Left lung (tissue), 14 donors: ENCODE measurements at places on chromosomes 4 and X. TPM values are rescaled to one million over a fixed set of nuclear protein-coding genes. Genes with fewer than 3 reads are reported as not detected.

DNA sequence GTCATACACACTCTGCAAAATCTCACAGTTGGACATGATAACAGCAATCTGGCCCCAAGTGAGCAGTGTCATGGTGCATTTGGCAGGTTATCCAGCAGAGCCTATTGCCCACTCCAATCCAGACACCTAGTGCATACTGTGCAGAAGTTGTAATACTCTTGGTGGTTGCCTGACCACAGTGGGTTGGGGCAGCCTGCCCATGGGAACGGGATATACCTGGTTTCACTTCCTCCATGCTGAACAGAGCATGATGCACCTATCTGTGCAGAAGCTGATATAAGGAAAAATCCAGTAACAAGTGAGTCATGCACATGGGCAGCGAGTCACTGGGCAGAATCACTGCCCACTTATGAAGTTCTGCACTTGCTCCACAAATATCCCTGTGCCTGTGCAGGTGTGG, 105.3 kb upstream of the IGSF1 start:
- no peak for DNase-seq

The PORCN gene
- 8.1 TPM for polyA plus RNA-seq

The RTL5 gene
- polyA plus RNA-seq, result 25.6 TPM

GRCh38 chr4:165851256-165851655, 21.8 kb upstream of the TLL1 start:
- no peak for DNase-seq

GRCh38 chrX:32937043-32937442, 274.3 kb downstream of the DMD start:
- no peak for DNase-seq

DNA sequence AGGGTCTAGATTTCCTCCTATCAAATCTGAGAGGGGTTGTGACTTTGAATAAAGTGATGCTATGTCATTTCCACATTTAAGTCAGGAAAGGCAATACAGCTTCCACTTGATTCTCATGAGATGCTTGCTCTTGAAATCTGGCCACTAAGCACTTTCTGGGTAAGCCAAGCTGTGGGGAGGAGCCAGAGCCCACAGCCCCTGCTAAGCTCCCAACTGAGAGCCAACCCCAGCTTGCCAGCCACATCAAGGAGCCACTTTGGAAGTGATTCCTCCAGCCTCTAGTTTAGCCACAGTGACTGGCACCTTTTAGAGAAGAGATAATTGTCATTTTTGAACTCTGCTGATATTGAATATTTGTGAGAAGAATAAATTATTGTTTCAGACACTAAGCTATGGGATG, 1441.5 kb upstream of the IGFBP7 start:
- no peak for DNase-seq

DNA sequence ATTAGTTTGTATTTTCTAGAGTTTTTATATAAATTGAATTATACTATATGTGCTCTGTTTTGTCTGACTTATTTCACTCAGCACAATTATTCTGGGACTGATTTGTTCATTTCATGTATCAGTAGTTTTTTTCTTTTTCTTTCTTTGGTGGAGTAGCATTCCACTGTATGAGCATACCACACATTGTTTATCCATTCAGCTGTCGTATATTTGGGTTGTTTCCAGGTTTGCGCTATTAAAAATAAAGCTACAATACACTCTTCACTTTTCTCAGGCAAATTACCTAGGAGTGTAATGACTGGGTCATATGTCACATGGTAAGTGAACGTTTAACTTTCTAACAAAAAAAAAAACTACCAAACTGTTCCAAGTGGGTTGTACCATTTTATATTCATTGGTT, 9.6 kb upstream of the OTUD4 start:
- no peak for DNase-seq

DNA sequence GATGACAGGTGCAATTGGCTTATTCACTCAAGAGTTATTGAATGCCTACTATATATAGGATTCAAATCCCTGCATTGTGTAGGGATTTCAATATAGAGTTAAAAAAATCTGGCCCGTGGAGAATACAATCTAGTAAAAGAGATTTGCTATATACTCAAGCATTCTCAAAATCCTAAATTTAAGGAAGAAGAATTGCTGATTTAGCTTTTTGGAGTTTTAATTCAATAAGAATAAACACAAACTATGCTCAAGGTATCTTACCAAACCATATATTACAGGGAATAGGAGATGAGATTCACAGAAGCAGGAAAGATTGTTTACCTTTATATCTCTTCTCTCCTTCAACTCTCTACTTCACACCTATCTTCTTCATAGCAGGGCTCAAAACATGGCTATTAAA, 476.8 kb downstream of the PACRGL start:
- DNase-seq, result no peak

DNA sequence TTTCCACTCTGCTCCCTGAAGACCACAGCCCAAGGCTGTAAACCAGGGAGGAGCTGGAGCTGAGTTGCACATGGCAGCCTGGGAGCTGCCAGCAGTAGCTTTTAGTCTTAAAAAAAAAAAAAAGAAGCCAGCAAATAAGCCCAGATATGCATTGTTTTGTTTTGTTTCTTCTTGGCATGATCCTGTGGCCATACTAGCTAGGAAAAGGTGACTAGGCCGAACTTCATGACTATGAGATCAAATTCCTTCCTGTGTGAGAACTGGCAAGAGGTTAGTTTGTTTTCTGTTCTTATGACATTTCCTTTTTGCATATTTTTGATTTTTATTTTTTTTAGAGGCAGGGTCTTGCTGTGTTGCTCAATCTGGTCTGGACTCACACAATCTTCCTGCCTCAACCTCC, 323.3 kb downstream of the DCTD start:
- no peak for DNase-seq

GRCh38 chr4:158949099-158949498, 153.8 kb upstream of the RAPGEF2 start:
- DNase-seq, result no peak

The UGT2B15 gene
- polyA plus RNA-seq, result 0.63 TPM

The NWD2 gene
- 0.03 TPM for polyA plus RNA-seq

GRCh38 chr4:115720611-115721010, 607.2 kb upstream of the NDST4 start:
- no peak for DNase-seq

DNA sequence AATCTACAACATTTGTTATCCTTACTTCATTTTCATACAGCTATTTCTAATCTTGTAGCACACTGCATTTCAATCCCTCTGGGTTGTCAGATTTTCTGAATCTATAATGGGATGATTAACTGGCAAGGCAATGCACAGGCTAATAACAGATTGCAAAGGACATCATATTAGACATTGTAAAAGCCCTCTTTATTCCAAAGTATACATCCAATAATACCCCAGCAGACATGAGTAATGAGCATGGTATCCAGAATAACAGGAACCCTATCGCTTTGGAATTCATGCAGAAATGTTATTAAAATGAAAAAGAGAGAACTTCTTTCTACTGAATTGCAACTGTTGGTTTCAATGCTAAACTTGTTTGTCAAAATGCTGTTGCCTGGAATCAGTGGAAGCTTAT, 122.9 kb downstream of the C4orf33 start:
- no peak for DNase-seq

- DNase-seq, result no peak
Measured at GRCh38 chrX:425056-425455, 38.3 kb upstream of the PPP2R3B start.

GRCh38 chr4:110352670-110353442, 123.1 kb upstream of the ENPEP start:
- DNase-seq, result no peak

DNA sequence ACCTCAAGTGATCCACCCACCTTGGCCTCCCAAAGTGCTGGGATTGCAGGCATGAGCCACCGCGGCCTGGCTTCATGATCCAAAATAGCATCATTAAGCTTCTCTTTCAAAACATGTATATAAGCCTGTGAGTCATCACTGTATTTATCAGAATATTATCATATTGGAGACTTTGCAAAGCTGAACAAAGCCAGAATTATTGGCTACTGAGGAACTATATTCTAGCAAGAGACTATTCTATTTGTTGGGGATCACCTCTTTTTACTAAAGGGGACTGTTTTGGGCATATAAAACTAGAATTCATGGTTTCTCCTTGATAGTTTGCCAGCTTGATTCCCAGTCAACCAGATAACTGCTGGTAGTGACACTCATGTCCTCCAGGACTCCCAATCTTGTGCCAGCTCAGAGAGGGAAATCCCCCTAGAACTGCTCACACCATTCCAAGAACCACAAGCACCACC, 40.1 kb downstream of the TET2 start:
- DNase-seq, result no peak

GRCh38 chrX:153416781-153417450, 5.6 kb downstream of the ZFP92 start:
- no peak for DNase-seq

- DNase-seq, result no peak
Measured at GRCh38 chrX:135737366-135738071, 24.1 kb downstream of the CT45A1 start.

DNA sequence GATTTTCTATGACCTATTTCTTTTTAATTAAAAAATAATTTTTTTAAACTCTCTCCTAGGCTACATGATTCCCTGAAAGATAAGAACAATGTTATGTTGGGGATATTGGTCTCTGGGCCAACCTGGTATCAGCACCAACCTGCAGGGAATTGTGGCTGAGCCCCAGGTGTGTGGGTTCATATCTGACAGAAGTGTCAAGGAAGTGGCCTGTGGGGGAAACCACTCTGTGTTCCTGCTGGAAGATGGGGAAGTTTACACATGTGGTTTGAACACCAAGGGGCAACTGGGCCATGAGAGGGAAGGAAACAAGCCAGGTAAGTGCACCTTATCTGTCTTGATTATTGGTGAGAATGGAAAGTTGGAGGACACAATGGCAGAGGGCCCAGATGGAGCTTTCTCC, 13.5 kb downstream of the HERC3 start:
- DNase-seq, result no peak

- DNase-seq, result no peak
Measured at GRCh38 chrX:44470816-44471215, 71.8 kb downstream of the FUNDC1 start.

The FHIP1A gene
- polyA plus RNA-seq, result 5.3 TPM

The SPACA5 gene
- 0.48 TPM for polyA plus RNA-seq

DNA sequence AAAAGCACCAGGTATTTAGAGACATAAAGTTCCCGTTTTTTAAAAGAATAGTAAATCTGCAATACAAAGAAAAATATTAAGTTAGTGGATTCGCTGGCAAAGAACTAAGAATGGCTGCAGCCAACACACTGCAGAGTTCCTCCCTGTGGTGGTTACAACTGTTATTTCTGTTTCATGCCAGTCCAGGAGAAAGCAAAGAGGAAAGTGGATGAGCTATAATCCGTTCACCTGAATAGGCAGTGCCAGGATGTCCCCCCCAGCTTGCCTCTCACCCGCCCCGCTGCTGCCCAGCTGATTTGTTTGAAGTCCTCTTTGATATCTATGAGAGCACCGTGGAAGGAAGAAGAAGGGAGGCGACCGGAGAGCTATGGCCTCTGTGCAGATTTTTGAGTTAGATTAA, 63.9 kb downstream of the PTCHD1 start:
- no peak for DNase-seq

DNA sequence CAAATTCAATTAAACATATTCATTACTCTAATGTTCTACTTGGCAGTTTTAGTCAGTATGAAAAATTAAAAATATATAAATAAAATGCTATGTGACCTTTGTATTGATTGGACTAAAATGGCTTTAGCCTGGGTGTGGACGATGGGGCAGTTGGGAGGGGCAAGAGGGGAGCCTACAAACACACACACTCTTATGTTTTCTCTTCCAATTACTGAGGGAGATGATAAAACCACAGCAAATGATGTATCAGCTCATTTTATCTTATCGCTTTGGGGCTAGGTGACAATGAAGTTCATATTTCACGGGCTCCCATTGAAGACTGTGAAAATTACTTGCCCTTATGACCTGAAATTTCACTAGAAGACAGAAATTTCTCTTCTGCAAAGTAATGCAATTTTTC, 84.3 kb upstream of the MAB21L2 start:
- no peak for DNase-seq

DNA sequence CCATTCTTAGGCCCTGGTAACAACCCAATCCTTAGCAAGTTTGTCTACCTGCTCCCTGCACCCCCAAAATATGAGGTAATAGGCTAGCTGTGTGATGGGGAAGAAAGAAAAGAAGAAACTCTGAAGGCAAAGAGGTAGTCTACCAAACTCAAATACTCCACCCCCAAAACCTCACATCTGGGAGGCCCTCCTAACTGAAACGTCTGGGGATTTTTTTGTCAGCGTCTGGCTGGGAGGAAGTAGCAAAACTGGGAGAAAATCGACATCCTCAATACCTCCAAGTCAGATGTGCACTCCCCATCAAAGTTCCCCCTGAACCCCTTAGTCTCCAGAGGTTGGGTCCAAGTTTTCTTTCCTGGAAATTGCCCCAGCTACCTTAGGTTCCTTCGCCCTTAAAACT, 1.0 kb downstream of the LAMP2 start:
- no peak for DNase-seq

The LRRC66 gene
- 0.42 TPM for polyA plus RNA-seq
